Forelimb muscle (tissue), 1 donor: ENCODE measurements at places on chromosomes 5 and 9. TPM values are rescaled to one million over a fixed set of nuclear protein-coding genes. Genes with fewer than 3 reads are reported as not detected.

ENDOG gene
- polyA plus RNA-seq = 23.2 TPM

- no peak for DNase-seq
Observed at GRCh38 chr9:83068414-83068813, 5.5 kb upstream of the RASEF start.

GRCh38 chr5:158502686-158503085 is 597.0 kb downstream of the EBF1 start:
- no peak for DNase-seq

DNA sequence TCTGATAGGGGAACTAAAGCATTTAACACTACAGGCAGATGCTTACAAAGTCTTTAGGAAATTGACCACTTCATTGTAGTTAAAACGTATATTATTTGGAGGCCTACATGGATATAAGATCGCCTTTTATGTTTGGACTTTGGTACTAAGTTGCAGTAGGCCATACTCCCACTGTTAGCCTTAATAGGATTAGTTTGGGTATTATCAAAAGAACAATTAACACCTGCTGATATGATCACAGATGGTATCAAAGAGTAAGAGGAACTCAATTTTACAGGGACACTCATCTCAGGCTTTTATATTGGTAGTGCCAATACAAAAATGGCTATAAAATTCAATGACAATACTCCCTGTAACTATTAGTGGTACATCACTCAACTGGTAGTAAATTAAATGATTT is 1183.0 kb downstream of the MAT2B start:
- no peak for DNase-seq

GRCh38 chr5:149936700-149937091 is 7.9 kb downstream of the PDE6A start:
- no peak for DNase-seq

DNA sequence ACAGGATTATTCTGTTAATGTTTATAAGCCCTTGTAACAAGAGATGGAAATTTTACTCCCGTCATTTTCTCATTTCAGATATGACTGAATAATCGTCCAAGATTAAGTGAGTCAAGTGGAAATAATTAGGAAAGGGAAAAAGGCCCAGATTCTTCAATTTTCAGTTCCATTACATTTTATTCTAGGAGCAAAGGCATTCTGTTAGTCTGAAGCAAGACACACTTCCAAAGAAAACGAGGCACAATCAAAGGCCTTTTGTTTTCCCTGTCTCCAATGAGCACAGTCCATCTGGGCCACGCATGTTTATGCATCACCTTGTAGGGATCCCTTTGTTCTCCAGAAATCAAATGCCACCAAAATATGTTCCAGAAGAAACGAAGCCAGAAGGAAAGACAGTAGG is 382.9 kb upstream of the RFX3 start:
- no peak for DNase-seq

- no peak for DNase-seq
Observed at GRCh38 chr9:122143876-122144405, 15.6 kb downstream of the NDUFA8 start.

TRIO gene
- 168 TPM for polyA plus RNA-seq

GRCh38 chr5:91171322-91171721 is 211.8 kb downstream of the ARRDC3 start:
- no peak for DNase-seq

DNA sequence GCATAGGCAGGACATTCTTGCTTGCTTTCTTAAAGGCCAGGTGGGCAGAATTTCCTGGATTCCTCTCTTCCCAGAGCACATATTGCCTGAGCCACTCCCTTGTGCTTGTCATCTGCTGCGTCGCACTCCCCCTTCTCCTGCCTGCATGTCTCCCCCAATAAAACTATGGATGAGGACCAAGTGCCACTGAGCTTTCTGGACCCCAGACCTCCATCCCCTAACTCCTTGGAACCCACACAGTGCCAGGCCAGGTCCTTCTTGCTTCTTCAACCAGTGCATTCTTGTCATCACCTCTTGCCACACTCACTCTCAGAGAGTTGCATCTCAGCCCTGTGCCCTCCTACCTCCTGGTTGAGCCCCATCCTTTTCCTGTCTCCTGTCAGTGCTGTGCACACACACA is 157.9 kb upstream of the PANK3 start:
- no peak for DNase-seq

DNA sequence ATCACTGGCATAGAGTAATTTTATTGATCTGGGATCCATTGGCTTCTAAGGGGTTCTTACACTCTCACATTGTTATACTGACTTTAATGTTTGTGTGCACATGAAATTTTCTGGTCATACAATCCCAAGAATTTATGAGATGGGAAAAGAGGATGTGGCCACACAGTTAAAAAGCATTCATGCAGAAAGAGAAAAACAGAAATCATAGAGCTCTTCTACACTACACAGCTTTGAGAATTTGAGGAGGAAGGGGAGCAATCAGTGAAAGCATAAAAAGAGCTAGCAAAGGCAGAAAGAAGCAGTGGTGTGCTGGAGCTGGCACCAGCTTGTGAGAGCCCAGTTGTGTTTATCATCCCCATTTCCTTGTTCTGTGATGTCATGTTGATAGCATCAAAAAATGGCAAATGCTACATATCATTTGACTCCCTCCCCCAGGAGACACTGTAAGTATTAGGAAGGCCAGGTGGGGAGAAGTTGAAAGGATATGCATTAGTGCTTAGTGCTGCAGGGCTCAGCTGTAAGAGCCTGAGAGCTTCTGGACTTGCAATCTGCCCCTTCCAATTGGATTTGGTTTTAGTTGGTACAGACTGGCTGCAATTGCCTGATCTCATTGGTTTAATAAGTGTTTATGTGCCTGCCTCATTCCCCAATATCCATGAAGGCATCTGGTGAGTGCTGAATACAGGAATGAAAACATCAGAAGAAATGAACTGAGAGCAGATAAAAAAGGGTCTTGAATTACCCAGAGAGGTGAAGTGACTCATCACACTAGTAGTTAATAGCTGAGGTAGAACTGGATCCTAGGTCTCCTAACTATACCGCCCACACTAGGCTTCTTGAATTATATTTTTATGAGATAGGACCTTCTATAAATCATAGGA is 30.9 kb downstream of the RHOBTB3 start:
- DNase-seq = no peak

DNA sequence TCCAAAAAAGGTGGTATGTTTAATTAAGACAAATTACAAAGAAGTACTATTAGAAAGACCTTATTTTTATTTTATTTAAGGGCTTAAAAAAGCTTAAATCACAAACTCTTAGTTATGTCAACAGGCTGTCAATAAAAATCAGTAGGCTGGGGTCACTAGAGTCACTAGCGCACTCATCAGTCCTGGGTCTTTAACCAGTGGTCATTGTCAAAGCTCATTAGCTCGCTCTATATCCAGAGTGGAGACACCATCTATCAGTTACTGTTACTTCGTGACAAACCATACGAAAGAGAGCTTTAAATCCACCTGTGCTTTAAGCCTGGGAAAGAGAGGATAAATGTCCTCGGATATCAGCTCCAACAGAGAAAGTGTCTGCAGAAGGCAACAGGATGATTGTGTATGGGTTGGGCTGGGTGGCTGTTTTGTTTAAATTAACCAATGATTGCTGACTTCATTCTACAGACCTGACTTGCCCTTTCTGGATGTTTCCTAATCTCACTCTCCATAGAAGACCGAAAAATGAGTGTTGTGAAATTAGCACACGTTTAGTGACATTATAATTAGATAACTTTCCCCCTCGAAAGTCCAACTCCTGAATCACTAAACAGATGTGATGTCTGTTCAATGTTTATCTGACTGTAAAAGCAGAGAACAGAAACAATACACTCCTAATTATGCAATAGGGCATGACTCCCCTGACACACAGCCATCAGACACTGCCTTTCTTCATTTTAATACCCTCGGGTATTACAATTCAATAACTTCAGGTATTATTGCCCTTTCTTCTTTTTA is 123.6 kb upstream of the TNPO1 start:
- no peak for DNase-seq

LTC4S gene
- polyA plus RNA-seq = 2.0 TPM

GRCh38 chr9:16727452-16728136 is 142.9 kb downstream of the BNC2 start:
- no peak for DNase-seq

EQTN gene
- polyA plus RNA-seq = not detected

PCDHGA3 gene
- polyA plus RNA-seq = 1.1 TPM

GRCh38 chr9:76629205-76629990 is 134.8 kb upstream of the PCA3 start:
- no peak for DNase-seq

DNA sequence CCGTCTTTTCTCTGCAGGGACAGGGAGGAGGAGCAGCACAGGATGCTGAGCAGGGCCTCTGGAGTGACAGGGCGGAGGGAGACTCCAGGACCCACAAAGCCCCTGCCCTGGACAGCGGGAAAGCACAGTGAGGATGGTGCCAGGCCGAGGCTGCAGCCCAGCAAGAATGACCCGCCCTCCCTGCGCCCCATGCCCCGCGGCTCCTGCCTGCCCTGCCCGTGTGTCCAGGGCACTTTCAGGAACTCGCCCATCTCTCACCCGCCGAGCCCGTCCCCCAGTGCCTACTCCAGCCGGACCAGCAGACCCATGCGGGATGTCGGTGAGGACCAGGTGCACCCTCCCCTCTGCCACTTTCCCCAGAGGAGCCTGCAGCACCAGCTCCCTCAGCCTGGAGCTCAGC is 9.1 kb upstream of the EXOC3 start:
- no peak for DNase-seq

PRELID2 gene
- 3.6 TPM for polyA plus RNA-seq

TLN1 gene
- polyA plus RNA-seq = 87.7 TPM

DNA sequence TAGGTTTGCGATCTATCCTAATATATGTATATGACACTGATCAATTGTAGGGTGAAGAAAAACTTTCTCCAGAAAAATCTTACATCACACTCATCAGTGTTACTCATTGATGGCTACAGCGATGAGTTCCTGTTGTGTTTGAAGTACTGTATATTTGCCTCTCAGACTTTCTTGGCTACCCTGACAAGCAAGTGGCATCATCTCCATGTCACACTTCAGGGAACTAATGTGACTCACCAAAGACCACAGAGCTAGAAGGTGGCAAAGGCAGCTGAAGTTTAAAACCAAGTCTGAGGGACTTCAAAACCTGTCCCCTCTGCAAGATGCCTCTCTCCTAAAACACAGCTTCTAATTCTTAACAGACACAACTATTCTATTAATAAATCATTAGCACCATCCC is 451.4 kb downstream of the CTNND2 start:
- no peak for DNase-seq
